ENCODE measurements at places on chromosomes 7 and 10.
A peak's percentile ranks its signal among the peaks of the same experiment; 100 is the strongest.

GRCh38 chr7:156751319-156751718 lies 110.7 kb downstream of the RNF32 start:
- DNase-seq, result peak; percentile 77

DNA sequence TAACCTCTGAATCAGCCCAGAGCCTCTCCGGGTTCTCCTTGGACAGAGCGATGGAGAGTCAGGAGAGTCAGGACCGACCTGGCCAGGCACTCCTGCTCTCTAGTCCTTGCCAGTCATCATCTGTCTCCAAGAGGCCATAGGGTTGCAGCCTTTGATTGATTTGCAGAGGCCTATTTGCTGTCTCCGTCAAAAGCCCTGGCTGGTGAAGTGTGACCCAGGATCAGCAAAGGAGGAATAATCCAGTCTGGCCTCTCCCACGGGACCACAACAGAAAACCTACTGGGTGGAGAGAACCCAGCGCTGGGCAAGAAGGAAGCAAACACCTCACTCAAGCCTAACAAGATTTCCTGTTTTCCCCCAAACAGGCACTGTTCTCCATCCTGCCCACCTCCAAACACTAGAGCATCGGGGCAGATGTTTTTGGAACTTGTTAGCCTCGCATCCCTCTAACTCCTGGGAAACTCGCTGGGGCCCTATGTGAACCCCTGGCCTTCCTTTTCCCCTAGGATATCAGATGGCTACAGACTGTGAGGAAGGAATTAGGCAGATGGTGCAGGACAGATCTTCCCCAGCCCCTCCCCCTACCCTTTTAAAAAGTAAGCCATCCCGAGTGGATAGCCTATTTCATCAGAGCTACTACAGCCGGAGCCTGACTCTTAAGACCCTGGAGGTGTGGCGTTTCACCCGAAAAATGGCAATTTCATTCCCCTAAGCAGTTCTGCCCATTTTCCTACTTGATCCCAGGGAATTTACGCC lies 54.3 kb downstream of the PODXL start:
- no peak for DNase-seq

DNA sequence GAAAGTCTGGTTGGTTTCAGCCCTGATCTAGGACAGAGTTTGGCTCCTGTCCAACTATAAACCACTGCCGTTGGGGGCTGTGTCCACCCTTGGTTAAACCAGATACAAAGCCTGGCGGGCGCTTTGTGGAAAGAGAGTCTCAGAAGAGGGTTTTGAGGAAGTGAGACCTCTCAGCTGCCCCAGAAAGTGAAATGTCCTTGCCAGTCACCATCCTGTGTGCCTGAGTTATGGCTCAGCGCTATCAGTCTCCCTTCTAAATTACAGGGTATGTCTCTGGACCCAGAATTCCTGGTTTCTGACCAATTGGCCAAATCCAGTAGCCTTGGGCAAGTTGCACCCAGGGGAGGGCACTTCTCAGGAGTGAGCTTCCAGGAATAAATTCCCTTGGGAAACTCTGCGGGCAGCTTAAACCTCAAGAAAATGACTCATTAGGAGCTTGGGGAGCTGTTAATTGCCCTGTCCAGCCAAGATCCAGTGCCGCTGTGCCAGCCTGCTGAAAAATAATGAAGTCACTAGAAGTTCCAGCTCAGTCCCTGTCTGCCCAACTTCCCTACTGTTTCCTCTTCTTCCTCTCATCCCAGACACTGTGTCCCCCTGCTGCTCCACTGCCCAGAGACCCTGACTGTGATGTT lies 66.7 kb upstream of the PDZD8 start:
- DNase-seq, result peak; percentile 96

GRCh38 chr10:26804418-26805393 lies 56.1 kb downstream of the ABI1 start:
- no peak for DNase-seq

DNA sequence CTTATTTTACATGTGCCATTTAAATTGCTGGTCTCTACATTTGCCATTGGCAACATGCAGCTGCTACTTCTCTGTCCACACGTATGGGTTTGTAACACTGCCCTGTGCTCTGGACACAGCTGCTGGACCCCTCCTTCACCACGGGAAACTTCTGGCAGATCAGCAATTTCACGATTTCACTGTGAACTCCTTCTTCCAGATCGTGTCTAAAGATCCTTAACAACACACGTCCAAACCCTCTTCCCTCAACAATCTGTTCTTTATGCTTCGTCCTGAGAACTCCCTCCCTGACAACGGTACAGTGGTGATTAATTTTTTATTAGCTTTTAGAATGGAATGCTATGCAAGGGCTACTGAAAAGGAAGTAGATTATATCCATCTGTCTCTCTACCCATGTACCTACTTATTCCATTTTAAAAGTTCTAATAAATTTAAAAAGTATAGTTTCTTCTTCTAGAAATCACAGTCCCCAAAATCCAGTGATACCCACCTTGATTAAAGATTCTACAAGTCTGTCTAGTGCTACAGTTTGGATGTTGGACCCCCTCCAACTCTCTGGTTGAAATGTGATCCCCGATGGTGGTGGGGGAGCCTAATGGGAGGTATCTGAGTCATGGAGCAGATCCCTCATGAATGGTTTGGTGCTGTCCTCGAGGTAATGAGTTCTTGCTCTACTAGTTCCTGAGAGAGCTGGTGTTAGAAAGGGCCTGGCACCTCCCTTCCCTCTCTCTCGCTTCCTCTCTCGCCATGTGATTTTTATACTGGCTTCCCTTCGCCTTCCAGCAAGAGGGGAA lies 81.0 kb downstream of the KIAA1549 start:
- DNase-seq, result peak; percentile 70

- DNase-seq, result peak; percentile 7
Measured at GRCh38 chr10:17802976-17803375, 6.2 kb upstream of the MRC1 start.

- DNase-seq, result peak; percentile 53
Measured at GRCh38 chr10:112904000-112904399, 46.0 kb upstream of the TCF7L2 start.

DNA sequence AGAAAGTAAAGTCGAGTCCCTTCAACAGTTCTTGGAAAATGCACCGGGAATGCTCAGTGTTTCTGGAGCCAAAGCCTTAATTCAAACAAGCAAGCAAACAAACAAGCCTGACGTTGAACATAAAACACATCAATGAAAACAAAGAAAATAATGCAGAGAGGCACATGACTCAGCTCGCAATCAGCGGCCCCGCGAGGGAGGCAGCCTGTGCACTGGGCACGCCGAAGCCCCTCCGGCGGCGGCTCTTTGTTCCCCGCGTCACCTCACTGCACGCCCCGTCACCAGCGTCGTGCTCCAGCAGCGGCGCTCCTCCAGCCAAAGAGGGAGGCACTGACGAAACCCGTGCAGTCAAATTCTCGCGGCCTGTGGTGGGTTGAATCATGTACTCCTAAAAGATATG lies 151.5 kb downstream of the DNAJB6 start:
- no peak for DNase-seq

GRCh38 chr7:35520810-35521625 lies 173.9 kb downstream of the HERPUD2 start:
- no peak for DNase-seq
